Caco-2 (cell line): ENCODE measurements at places on chromosomes 12 and 14. TPM values are rescaled to one million over a fixed set of nuclear protein-coding genes. Genes with fewer than 3 reads are reported as not detected.

CTDSP2 gene
- 103 and 117 TPM in 2 replicates for total RNA-seq

KRT3 gene
- total RNA-seq, result not detected in 2 replicates

SLC7A8 gene
- 26.9 and 28.9 TPM in 2 replicates for total RNA-seq

- peaks cover 38% of the 10 kb centered on the region for H3K4me1 ChIP-seq
- no peak overlapping the region for H3K4me3 ChIP-seq
Observed at GRCh38 chr14:61429316-61429715, 107.9 kb downstream of the PRKCH start.

- H3K27me3 ChIP-seq, result no peaks in the 10 kb centered on the region
- H3K27ac ChIP-seq, result peak overlapping the region; percentile 5
- no peak for DNase-seq
Observed at GRCh38 chr14:101604935-101605780, 43.9 kb downstream of the DIO3 start.

DNA sequence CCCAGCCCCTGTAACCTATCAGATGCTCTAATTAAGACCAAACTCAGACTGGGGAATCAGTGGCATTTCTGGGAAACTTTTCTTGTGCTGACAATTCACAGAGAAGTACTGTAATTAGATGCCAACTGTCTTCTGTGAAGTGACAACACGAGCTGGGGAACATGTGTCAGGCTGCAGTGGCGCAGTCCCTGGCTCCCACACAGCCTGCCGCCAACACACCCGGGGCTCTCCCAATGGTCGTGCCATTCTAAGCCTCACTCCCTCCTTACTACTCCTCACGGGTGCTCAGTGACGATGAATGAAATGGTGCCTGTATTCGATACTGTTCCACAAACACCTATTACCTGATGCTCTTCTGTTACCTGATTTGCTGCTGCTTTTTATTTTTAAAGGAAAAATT lies 18.6 kb downstream of the GARIN2 start:
- no peak overlapping the region for H3K27ac ChIP-seq
- DNase-seq, result no peak
- no peaks in the 10 kb centered on the region for H3K36me3 ChIP-seq
- H3K27me3 ChIP-seq, result no peaks in the 10 kb centered on the region; the same call in 1 of the 2 replicates
- no peak overlapping the region for H3K4me3 ChIP-seq

- H3K4me3 ChIP-seq, result no peak overlapping the region
- no peak overlapping the region for H3K27ac ChIP-seq
- H3K27me3 ChIP-seq, result no peaks in the 10 kb centered on the region
- no peaks in the 10 kb centered on the region for H3K4me1 ChIP-seq
- DNase-seq, result no peak
- no peaks in the 10 kb centered on the region for H3K36me3 ChIP-seq
Observed at GRCh38 chr14:49297102-49297501, 289.1 kb downstream of the RPS29 start.
